ENCODE measurements at places on chromosomes 11 and 22. TPM values are rescaled to one million over a fixed set of nuclear protein-coding genes. Genes with fewer than 3 reads are reported as not detected.

The OR8H1 gene
- not detected for total RNA-seq

The SMDT1 gene
- 5.2 TPM for total RNA-seq

The SGSM1 gene
- not detected for total RNA-seq

The MRE11 gene
- total RNA-seq, result 10.0 TPM

The DRICH1 gene
- total RNA-seq, result not detected

The SERHL2 gene
- 2.2 TPM for total RNA-seq

The SCO2 gene
- total RNA-seq, result 2.6 TPM

The PRR5L gene
- 57.0 TPM for total RNA-seq

The TEX54 gene
- total RNA-seq, result not detected

The APOL5 gene
- not detected for total RNA-seq

The OR8G1 gene
- total RNA-seq, result under 0.01 TPM

GRCh38 chr22:26522012-26522411, 9.7 kb upstream of the TFIP11 start:
- no peak for DNase-seq

GRCh38 chr22:20324139-20324516, 4.3 kb upstream of the DGCR6L start:
- no peak for DNase-seq

DNA sequence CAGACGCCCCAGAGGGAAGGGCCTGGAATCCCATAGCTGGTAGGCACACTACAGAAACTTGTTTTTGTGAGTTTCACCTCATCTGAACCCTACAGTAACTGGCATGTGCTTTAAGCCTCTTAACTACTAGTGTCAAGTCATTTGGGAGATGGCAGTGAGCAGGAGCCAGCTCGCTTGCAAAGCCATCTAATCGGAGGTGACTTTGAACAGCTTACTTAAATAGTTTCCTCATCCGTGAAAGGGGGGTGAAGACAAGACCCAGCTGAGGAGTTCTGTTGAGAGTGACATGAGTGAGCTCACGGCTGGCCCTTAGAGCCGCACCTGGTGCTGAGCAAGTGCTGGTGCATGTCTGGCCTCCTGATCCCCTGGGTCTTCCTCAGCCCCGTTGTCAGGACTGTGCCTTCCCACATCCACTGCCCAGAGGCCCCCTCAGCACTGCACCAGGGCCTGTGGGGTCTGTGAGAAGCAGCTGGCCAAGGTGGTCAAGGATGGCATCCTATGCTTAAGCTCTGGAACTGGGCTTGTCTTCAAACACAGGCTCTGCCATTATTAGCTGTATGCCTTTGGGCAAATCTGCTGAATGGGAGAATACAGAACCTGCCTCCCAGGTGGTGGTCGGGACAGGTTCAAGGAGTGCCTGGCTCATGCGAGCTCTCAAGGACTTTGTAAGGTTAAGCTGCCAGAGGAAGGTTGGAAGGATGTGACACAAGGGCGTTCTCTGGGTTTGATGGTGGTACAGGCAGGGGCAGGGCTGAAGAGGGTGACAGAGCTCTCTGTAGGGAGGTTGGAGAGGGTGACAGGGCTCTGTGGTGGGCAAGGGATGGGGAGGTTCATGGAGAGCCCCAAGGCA, 27.3 kb downstream of the INCENP start:
- DNase-seq, result no peak

DNA sequence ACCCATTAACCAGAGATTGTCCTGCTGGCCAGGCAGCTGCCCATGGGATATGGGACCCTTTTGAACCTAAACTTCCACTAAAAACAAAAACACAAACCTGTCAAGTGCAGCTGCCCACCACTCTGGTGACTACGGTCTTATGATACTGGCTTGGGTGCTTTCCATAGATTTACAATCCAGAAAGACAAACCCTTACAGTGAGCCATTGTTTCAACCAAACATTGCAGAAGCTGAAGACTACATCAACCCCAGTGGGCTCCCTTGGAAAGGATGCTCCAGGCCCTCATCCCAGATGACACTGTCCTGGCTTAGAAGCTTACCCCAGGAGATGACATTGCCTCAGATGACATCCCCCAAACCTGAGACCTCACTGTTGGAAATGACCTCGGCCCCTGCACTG, 56.9 kb upstream of the WNT11 start:
- DNase-seq, result no peak

DNA sequence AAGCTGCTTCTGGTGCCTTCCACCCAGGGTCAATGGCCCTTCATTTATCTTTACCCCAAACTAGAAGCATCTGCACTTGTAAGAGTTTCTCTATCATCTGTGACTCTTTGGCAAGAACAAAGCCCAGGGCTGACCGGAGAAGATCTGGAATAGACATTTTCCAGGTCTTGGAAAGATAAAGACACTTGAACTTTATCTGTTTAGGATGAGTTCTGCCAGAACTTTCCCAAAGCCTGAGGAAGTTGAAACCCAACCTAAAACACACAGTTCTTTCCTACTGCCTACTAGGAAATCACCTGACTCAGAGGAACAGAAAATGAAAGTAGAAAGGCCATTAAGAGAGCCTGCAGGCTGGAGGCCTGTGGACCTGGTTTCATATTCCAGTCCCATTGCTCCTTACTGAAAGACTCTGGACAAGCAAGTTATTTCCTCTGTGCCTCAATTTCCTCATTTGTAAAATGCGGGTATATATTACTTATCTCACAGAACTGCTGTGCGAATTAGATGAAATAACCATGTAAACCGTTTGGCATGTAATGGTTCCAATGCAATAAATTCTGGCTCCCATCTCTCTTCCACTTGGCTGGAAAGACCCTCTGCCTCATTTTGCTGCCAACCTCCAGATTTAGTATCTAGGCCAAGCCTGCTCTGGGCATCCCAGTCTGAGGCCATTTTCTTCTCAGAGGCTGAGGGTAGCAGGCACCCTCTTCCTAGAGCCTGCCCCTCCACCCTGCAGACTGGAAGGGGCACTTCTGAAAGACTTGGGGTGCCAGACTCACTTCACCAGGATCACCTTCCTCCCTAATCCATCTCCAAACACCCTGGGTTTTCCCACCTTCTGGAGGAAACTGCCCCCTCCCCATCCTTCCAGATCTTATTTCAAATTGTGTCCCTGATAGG, 1.2 kb downstream of the UBE2L6 start:
- peak; percentile 84 for DNase-seq

DNA sequence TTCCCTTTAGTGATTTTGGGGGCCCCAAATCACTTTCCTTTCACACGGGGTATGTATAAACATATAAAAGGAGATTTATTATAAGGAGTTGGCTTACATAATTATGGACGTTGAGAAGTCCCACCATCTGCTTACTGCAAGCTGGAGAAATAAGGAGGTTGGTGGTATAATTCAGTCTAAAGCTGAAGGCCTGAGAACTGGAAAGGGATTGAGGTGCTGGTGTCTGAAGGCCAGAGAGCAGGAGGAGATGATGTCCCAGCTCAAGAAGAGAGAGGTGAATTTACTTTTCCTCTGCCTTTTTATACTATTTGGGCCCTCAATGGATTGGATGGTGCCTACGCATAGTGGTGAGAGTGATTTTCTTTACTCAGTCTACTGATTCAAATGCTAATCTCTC, 1.3 kb upstream of the ZNF202 start:
- DNase-seq, result no peak

- peak; percentile 29 for DNase-seq
Measured at GRCh38 chr11:36300650-36301049, 4.6 kb downstream of the PRR5L start.

DNA sequence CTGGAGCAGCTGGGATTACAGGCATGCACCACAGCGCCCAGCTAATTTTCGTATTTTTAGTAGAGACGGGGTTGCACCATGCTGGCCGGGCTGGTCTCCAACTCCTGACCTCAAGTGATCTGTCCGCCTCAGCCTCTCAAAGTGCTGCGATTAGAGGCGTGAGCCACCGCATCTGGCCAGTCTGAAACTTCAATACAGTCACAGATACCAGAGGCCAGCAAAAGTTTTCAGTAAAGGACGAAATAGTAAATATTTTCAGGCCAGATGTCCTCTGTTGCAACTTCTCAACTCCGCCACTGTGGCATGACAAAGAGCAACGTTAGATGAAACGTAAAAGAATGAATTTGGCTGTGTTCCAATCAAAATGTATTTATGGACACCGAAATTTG, 403.6 kb downstream of the MN1 start:
- peak; percentile 66 for DNase-seq

- peak; percentile 65 for DNase-seq
Measured at GRCh38 chr11:110755941-110756340, 43.7 kb upstream of the ARHGAP20 start.

- no peak for DNase-seq
Measured at GRCh38 chr22:48083502-48083901, 1321.1 kb downstream of the TBC1D22A start.

DNA sequence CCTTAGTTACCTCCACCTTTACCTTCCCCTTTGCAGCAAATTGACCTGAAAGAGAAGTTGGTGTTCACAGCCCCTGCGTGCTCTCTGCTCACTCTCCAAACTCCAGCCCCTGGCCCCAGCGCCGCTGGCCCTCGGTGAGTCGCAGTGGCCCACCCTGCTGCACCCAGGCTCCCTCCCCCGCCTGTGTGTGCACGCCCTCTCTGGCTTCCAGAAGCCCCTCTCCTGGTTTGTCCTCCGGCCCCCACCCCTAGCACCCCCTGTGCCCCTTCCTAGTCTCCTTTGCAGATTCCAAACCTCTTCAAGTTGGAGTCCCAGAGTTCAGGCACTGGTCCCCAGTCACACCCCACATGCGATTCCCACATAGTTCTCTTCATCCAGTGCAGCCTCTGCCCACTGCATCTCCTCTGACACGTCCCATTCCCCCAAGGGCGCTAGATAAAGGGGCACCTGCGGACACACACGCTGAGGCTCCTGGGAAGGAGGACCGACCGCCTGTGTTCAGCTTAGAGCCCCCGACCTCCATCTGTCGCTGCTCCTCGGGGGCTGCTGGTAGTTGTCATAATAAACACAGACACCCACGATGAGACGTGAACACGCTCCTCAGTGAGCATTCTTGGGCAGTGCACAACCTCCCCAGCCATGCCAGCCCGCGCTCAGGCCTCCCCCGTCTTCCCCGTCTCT, 1.5 kb upstream of the PHRF1 start:
- DNase-seq, result no peak

DNA sequence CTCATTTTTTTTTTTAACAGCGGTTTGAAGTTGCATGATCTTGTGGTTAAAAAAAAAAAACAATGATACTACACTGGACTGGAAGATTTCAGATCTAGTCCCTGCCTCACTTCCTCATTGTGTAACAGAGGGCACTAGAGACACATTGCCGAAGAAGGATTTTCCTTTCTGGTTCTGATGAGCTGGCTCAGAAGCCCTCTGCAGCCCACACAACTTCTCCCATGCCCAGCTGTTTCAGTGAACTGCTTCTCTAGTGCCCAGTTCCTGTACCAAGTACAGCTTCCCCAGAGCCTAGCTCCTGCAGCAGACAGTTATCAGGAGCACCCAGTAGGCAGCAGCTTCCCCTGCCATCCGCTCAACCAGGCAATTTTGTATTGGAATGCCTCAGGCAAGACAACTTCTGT, 29.5 kb upstream of the ANO5 start:
- DNase-seq, result no peak

DNA sequence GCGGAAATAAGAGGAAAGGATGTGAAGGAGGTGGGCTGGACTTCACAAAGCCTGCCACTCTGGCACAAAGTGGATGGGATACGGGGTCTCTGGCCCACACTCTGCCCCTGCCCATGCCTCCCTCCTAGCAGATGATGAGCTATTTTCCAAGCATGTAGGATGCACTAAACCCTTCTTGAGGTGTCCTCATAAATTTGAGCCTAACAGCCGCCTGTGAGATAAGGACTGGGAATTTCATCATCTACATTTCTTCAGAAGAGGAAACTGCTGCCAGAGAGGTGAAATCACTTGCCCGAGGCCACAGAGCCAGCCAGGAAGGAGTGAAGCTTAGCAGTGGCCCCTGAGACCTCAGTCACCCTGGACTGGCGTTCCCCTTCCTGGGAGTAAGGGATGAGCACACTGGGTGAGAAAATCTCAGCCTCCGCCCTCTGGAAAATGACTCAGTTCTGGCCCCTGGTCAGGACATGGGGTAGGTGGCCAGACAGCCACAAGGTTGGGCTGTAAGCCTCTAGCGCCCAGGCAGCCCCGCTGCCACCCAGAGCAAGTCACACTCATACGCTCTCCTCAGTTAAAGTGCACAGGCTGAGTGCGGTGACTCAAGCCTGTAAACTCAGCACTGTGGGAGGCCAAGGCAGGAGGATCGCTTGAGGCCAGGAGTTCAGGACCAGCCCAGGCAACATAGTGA, 27.9 kb downstream of the MB start:
- peak; percentile 98 for DNase-seq

DNA sequence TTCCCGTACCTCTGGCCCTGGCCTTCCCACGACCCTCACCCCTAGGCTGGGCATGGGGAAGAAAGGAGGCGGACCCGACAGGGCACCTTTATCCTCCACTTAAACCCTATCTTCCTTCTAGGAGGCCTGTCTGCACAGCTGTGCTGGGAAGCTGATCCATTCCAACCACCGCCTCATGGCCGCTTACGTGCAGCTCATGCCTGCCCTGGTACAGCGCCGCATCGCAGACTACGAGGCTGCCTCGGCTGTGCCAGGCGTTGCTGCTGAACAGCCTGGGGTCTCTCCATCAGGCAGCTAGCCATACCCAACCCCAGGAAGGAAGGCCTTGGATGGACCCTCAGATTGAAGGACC, 599 bp downstream of the TIMM10B start:
- DNase-seq, result peak; percentile 37

DNA sequence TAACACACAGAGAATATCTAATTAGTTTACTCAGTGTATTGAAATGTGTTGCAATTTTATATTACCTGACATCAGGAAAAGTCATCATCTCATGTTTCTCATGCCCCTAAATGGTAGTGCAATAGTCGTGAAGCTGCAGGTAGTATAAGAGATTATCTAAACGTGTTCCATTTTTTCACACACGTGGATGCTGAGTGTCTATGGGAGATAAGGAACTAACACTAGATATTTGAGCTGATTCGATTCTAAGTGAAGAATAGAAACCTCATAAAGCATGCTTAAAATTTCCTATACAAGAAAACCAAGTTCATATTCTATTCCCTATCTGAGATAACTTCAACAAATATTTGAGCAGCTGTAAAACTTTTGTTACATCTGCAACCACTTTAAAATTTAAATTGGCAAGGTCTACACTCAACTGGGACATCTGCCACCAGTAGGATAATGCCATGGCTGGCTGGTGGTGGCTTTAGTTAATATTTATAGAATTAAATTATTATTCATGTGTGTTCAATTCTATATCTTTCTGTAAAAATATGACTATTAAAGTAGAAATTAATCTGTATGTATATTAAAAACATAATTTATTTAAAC, 388.8 kb downstream of the LUZP2 start:
- no peak for DNase-seq

GRCh38 chr11:117595440-117595839, 201.6 kb downstream of the DSCAML1 start:
- DNase-seq, result no peak

DNA sequence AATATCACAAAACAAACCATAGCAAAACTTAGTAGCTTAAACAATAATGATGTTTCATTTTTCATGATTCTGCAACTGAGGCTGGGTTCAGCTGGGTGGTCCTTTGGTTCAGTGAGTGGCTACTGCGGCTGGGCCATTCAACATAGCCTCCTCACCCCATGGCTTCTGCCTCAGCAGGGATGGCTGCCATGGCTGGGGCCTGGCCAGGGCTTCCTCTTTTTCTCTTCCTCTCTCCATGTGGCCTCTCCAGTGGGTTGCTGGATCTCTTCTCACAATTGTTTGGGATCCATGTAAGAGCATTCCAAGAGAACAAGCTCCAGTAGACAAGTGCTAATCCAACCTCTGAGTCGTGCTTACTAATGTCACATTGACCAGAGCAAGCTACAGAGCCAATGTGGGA, 248.6 kb upstream of the PLET1 start:
- no peak for DNase-seq
